ENCODE measurements at places on chromosomes 11 and 22.
A peak's percentile ranks its signal among the peaks of the same experiment; 100 is the strongest.

- DNase-seq, result no peak
Observed at GRCh38 chr22:40819599-40820140, 524 bp upstream of the SLC25A17 start.

- DNase-seq, result no peak
Observed at GRCh38 chr11:46719543-46720218, 668 bp downstream of the F2 start.

DNA sequence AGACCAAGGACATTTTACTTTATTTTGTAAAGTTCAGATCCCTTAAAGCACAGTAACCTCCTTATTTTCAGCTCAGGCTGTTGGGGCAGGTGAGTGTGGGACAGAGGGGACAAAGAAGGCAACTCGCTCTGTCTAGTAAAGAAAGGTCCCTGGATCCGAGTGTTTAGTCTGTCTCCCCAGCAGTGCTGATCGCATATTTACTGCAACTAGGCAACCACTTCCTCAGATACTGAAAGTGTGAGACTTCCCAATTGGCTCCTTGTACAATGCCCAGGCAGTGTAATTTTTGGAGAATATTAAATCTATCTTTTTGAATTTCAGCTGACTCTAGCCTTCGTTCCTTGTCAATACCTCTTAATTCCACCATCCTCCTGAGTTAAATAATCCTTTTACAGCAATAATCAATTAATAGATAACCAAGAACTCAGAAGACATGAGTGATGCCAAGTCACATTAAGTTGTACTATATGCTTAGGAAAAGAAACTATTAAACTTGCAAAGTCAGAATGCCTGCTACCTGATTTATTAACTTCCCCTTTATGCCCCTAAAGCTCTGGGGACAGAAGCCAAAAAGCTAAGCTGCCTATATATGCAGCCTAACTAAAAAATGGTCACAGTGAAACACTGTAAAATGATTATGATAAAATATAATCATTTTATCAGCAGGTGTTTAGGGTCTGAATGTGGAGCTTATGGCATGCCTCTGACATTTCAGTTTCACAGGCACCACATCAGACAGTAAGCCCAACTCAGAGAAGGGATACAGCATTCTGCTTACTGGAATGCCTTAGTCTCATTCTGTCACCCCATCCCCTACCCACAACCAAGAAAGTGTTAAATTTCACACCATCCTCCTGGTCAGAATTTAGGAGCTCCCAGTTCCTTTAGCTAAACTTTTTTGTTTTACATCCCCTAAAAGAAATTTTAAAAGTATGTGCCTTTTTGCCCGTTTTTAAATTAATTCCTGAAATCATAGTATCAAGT, 138.7 kb downstream of the TRIM44 start:
- no peak for DNase-seq

DNA sequence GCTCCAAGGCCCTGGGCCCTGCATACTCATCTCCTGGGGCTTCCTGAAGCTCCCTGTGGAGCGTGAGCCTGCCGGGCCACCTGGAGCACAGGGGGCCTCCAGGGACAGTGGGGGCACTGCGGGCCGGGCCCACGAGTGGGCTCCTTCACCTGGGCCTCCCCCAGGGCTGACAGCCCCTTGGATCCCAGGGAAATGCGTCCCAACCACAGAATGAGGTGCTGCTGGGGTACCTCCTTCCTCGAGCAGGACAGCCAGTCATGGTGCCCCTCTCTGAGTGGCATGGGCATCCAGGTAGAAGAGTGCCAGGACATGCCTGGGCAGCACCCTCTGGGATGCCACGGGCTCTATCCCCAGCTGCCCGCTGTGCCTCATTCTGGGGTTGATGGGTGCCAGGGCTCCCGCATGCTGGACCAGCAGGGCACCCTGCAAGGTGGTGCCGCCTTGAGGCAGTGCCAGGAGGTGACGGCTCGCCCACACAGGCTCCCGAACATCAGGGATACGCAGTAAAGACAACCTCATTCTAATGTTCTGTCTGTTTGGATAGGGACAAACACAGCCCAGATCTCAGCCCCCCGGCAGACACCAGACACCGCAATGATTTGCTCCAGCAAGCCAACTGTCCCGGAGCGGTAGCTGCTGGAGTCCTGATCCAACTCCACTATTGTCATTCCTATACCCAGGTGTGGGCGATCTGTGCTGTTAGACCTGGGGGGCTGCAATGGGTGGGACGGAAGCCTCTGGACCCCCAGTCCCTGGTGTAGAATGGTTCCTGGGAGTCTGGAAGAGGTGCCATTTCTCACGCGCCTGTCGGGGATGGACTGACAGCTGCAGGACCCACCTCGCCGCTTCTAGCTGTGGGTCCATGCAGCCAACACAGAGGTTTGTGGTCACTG, 25.8 kb downstream of the KRTAP5-5 start:
- DNase-seq, result no peak

- peak; percentile 45 for DNase-seq
Observed at GRCh38 chr22:17777005-17777716, 2.9 kb upstream of the BID start.

All from stimulated activated CD8-positive, alpha-beta memory T cell treated with anti-CD3 and anti-CD28 coated beads, Interleukin-4, amount 100 ng/mL, for 1 hour (primary cell).